ENCODE measurements at places on chromosomes 2 and 18.
A peak's percentile ranks its signal among the peaks of the same experiment; 100 is the strongest.

DNA sequence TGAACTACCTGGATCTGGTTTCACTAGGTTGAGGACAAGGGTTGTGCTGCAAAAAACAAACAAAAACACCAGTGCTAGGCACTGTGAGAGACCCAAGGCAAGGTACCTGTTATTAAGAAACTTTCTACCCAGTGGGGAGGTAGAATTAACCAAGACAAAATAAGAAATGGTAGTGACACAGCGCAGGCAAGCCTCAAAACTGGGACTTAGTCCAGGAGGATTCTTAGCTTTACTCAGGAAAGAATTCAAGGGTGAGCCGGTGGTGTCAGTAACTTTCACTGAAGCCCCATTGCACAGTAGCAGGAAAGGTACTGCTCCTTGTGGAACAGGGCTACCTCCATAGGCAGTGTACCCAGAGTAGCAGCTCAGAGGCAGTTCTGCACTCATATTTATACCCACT, 131.6 kb downstream of the SCG2 start:
- DNase-seq, result no peak

- DNase-seq, result no peak
Observed at GRCh38 chr2:152434395-152435182, 99.6 kb downstream of the FMNL2 start.

GRCh38 chr18:12059334-12060181, 34.1 kb upstream of the ANKRD62 start:
- DNase-seq, result no peak

DNA sequence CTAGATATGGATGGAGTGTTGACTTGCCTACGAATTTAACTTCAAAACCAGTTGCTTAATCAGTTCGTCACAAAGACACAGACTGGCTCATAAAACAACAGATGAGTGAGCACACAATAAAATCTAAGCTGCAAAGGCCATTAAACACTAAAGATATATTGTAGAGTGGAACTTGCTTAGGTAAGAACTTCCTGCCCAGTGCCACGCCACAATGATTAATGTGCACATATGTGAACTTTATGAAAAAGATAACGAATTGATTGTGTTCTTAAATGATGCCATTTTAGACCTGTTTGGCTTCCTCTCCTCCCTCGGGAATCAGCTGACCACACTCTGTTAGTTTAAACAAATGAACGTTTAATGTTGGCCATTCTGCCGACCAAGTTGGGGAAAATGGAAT, 2031.3 kb upstream of the CELF4 start:
- DNase-seq, result no peak

- DNase-seq, result no peak
Observed at GRCh38 chr2:172927641-172928357, 147.8 kb upstream of the MAP3K20 start.

DNA sequence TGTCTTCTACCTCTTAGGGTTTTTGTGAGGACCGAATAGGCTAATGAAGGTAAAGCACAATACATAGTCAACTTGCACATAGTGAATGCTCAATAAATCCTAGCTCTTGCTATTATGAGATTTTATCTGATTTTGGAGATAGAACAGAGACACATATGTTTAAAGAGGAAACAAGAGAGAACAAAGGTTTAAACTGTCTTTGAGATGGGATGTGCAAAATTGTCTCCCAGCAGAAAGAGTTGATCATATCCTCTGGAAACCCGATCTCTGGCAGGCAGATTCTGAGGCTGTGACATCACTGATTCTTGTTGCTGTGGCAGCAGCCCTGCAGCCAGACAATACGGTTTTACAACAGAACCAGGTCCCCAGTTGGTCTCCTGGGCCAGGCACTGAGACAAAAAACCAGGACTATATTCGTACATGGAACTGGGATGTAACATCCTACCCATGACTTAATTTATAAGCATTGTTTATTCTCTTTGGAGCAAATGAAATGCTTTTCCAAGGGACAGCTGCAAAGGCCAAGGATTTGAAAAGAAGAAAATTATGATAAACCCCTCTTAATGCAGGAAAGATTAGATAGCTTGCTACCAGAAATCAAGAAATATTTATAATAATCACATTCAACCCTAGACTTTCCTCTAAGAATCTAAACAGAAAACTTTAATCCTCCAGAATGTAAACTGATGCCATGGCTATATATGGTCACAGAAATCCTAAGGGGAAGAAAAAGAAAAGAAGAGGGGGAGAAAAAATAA, 80.2 kb downstream of the SLC8A1 start:
- peak; percentile 61 for DNase-seq

- DNase-seq, result no peak
Observed at GRCh38 chr2:174591740-174592139, 5.9 kb downstream of the WIPF1 start.

DNA sequence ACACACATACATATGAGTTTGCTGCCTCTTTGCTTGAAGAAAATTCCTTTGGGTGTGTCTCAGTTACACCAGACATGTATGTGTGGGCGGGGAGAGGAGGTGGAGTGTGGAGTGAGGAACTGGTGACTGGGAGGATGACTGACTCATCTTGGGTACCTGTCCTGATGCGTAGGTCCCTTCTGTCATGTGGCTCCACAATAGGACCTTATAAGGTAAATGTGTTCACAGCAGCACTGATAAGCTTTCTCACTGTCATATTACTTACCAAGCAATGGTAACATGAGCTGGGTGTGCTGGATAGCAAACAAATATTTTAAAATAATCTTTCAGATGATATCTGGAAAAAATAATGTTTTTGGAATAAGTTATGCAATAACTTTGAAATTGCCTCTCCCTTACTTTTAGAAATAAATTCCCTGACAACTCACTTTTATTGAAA, 45.1 kb downstream of the SLC9A2 start:
- DNase-seq, result peak; percentile 95

DNA sequence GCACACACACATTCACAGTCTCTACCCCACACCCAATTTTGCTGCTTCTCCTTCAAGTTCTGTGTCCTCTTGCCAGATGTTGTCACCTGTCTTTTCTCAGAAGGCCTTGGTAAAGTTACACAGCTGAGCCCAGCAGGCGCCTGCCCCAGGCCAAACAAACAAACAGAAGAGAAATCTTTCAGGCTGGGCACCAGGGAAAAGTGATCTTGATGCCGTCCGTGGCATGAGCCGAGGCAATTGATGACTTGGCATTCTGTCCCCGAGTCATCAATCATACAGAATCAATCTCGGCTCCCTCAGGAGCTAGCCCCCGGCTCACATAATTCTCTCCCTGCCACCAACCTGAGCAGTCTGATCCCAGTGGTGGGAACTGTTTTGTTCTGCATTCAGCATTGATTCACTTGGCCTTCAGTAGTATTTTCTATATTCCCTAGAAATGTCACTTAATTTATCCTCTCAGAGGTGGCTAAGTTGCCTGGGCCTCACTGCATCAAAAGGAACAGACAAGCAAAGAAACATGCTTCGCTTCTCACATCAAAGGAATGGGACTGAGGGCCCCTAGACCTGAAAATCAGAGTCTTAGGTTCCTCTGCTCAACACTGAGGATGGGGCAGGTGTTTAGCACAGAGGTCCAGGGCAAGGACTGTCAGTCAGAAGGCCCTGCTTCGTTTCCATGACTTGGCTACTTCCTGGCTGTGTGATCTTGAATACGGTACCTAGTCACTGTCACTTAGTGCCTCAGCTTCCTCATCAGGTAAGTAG, 278.8 kb upstream of the CELF4 start:
- DNase-seq, result no peak

- DNase-seq, result no peak
Observed at GRCh38 chr2:158663796-158664195, 131.3 kb upstream of the DAPL1 start.

GRCh38 chr2:231037731-231038482, 584 bp downstream of the C2orf72 start:
- no peak for DNase-seq

GRCh38 chr18:3245853-3246634, 1.6 kb upstream of the MYL12A start:
- DNase-seq, result peak; percentile 94

- DNase-seq, result no peak
Observed at GRCh38 chr2:233994151-233994550, 56.4 kb upstream of the SPP2 start.

DNA sequence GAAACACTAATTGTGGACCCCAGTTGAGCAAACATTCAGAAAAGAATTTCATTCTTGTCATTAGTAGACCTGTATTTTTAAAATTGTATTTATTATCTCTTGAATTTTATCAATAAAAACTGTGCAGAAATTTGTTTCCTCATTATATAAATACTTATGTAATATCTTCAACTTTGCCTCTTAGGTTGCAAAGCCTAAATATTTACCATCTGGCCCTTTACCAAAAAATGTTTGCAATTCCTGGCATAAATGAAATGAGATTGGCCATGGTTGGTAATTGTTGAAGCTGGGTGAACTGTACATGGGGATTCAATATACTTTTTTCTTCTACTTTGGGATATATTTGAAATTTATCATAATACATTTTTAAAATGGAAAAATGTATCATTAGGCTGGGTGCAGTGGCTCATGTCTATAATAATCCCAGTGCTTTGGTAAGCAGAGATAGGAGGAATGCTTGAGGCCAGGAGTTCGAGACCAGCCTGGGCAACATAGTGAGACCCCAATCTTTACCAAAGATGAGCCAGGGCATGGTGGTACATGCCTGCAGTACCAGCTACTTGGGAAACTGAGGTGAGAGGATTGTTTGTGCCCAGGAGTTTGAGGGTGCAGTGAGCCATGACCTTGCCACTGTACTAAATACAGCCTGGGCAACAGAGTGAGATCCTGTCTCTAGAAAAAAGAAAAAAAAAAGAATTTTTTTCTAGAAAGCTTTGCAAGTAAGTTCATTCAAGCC, 89.0 kb downstream of the SLC66A3 start:
- DNase-seq, result no peak

DNA sequence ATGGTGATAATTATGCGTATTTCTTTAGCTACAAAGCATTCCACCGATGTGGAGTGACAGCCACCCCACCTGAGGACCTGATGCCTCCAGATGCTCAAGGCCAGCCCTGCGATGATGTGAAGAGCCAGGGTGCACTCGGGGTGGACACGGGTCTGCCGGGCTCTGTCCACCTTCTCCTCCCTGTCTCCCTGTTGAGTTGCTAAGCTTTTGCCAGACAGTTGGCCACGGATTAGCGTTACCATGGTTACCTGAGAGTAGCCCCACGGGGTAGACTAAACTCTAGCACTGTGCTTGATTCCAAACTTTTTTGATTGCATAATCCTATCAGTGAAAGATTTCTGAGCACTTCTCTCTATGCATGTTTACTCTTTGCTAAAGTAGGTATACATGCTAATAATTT, 86.2 kb downstream of the SMIM21 start:
- no peak for DNase-seq

GRCh38 chr2:48530033-48530811, at the start of gene STON1:
TSS of gene STON1 (plus strand) at chr2:48530154. CDS start at chr2:48580634, 50,480 bp downstream.
- peak; percentile 12 for DNase-seq

GRCh38 chr2:180456801-180457200, 449.7 kb upstream of the CWC22 start:
- DNase-seq, result no peak

GRCh38 chr18:48324651-48325050, 84.5 kb downstream of the ZBTB7C start:
- no peak for DNase-seq

DNA sequence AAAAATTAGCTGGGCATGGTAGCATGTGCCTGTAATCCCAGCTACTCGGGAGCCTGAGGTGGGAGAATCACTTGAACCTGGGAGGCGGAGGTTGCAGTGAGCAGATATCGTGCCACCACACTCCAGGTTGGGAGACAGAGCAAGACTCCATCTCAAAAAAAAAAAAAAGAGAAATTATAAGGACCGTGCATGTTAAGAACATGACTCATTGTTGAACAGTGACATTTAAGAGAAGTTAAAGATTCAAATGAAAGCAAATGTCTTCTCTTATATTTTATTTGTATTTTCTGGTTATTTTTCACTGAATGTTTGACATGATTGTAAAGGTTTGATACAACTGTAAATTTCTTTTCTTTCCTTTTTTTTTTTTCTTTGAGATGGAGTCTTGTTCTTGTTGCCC, 69.6 kb downstream of the APLF start:
- no peak for DNase-seq

DNA sequence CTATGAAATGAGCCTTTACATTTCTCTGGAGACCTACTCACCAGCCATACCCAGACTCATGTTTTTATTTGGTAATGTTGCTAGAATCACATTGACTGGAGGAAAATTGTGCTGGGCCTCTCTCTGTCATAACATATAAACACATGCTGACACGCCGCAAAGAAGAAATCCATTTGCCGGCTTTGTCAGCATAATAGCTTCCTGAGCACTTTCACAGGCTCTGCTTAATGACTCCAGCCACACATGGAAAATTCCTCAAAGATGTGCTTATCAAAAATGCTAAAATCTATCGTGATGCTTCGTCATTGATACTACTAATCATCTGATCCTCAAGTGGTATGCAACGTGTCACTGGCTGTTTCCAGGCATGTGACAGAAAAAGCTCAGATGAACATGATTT, 63.1 kb downstream of the RND3 start:
- no peak for DNase-seq

DNA sequence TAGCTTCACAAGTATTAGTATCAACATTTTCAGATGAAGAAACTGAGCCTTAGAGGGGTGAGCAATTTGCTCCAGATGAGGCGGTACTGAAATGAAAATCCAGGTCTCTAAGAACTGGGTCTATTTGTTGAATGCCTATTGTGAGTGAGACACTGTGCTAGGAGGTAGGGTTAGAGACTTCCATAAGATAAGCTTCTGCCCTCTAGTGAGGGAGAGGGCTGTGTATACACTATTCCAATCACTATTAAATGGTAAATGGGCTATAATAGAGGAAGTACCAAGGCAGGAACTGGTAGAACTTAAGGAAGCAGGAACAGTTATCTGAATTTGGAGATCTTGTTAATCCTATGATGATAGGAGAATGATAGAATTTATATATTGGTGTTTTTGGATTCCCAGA, 23.6 kb upstream of the GLS start:
- DNase-seq, result peak; percentile 21

GRCh38 chr2:88230911-88231310, 60.8 kb downstream of the THNSL2 start:
- no peak for DNase-seq

DNA sequence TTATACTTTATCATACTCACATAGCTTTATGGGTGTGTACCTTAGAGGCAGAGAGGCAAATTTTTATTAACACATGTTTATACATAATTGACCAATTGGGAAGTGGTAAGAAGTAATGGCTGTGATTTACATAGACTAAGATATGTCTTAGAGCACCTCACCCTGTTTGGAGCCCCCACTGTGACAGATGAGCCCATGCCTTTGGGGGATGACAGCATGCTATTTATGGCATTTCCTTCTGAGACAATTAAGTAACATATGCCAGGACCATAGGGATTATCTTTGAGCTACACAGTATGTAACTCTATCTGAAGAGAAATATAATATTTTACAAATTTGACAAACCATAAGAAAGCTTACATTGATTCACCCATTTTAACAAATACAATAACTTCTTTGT, 1655.3 kb upstream of the ACVR2A start:
- DNase-seq, result no peak

GRCh38 chr18:57084331-57085271, 62.3 kb upstream of the BOD1L2 start:
- peak; percentile 3 for DNase-seq

- peak; percentile 93 for DNase-seq
Observed at GRCh38 chr2:20291106-20291564, 59.5 kb downstream of the PUM2 start.

GRCh38 chr2:42850016-42850805, 57.8 kb upstream of the HAAO start:
- DNase-seq, result no peak
